Mesothelial cell of epicardium (in vitro differentiated cells): ENCODE measurements at places on chromosomes 5 and 9.

DNA sequence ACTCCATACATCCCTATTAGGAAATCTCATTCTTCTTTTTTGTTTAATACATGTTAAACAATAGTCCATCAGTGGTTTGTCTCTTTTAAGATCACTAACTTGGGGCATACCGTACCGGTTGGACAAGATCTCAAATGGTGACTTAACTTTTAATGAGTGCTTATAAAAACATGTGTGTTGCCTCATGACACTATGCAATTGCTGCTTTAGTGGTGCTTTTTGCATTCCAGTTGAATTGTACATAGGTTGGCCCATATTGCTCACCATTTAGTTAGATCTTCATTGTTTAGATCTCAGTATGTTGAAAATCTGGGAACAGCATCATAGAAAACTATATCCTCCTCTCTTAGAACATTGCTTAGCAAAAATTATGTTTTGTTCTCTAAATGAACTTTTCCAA is 17.8 kb downstream of the C9orf85 start:
- DNase-seq: no peak

GRCh38 chr5:84292788-84293653 is 91.7 kb downstream of the EDIL3 start:
- DNase-seq: no peak

DNA sequence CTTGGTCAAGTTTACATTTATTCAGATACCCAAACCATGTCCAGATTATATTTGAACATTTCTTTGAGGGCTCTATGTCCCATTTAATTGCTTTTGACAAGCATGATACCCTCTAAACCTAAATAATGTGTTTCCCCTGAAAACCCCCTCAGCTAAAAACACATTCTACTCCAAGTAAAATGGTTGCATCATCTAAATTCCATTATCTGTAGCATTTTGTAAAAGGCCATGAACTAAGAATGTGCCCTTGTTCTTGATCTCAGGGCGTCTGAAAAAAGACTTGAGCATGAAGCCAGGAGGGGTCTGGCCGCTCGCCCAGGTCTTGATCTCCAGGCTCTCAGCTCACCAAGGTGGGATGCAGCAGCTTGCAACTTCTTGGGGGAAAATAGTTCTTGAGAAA is 53.5 kb upstream of the ERCC6L2 start:
- no peak for DNase-seq

DNA sequence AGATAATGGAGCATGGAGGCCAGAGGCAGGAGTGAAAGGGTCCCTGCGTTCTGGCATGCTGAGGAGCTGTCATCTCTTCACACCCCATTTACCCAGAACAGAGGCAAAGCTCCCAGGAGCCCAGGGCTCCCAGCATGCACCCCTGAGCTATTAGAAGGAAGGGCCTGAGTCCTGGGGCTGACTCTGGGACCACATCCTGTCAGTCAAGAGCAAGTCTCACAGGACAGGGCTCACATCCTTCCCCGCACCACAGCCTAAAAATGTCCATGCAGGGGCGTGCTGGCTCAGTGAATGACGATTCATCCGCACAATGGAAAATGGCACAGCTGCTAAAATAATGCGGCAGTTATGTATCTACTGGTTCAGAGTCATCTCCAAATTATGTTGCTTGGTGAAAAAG is 31.4 kb downstream of the CAMK2A start:
- no peak for DNase-seq

- no peak for DNase-seq
Observed at GRCh38 chr5:150052956-150053712, 33.2 kb downstream of the CSF1R start.
